ENCODE measurements at places on chromosomes 13 and 19.

DNA sequence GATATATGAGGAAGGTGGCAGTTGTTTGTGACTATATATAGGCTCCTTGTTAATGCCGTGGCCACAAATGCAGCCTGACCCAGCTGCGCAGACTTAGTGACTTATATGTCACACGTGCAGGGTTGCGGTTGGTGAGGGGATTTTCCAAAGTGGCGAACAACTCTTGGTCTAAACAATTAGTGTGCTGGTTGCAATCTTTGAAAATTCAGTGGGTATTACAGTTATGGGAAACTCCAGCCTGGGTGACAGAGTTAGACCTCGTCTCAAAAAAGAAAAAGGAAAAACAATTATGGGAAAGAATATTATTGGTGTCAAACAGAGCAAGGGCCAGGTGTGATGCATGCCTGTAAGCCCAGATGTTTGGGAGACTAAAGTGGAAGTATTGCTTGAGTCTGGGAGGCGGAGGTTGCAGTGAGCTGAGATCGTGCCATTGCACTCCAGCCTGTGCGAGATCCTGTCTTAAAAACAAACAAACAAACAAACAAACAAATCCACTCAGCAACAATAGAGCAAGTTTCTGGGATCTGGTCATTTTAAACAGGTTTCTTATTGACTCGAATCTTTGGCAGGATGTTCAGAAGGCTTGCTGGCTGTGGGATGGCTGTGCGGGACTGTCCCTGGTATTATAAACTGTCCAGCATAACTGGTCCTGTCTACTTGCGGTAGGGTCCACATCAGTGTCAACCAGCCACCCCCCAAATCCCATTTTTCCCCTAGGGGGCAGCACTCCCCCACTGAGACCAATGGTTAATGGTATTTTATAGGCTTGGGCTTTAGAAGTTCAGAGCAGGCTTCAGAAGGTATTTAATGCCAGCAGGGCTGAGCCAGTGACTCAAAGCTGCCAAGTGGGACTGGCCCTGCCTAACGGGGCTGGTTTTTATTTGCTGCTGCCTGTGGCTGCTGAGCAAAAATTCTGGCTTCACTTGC is 15.4 kb downstream of the RELB start:
- peak; percentile 89 for DNase-seq

GRCh38 chr13:112616586-112617362 is 28.8 kb upstream of the TUBGCP3 start:
- DNase-seq = peak; percentile 67

DNA sequence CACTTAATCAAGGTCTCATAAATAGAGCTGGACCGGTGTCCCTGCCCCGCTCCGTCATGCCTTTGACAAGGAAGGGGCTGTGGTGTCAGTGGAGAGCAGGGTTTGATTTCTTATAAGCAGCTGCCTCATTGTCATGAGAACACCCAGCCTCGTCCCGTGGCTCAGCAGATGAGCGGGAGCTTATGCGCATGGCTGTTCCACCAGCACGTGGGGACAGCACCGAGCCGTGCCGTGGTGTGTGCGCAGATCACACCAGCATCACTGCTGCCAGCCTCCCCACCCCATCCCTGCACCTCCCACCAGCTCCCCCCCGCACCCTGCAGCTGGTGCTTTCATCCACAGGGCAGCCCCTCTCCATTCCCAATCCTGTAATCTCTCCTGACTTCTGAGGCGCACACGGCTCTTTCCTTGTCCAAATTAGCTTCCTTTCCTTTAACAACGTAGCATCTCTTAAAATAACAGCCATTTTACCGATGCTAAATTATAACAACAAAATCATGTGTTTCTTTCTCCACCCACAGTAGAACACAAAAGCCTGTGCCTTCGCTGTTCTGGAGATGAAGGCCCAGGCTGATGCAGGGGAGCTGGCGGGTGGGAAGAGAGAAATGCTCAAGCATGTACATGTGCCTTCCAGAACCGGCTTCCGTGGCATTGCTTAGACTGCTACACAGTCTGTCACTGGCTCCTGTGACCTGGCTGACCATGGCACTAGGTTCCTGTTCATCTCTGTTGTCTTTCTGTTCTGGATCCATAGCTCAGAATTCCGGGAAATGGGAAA is 96.8 kb downstream of the RAB20 start:
- no peak for DNase-seq

GRCh38 chr13:107799001-107799400 is 416.3 kb downstream of the LIG4 start:
- no peak for DNase-seq

GRCh38 chr13:80374444-80374843 is 33.5 kb upstream of the SPRY2 start:
- no peak for DNase-seq

- no peak for DNase-seq
Observed at GRCh38 chr13:106099765-106100164, 435.7 kb downstream of the EFNB2 start.

DNA sequence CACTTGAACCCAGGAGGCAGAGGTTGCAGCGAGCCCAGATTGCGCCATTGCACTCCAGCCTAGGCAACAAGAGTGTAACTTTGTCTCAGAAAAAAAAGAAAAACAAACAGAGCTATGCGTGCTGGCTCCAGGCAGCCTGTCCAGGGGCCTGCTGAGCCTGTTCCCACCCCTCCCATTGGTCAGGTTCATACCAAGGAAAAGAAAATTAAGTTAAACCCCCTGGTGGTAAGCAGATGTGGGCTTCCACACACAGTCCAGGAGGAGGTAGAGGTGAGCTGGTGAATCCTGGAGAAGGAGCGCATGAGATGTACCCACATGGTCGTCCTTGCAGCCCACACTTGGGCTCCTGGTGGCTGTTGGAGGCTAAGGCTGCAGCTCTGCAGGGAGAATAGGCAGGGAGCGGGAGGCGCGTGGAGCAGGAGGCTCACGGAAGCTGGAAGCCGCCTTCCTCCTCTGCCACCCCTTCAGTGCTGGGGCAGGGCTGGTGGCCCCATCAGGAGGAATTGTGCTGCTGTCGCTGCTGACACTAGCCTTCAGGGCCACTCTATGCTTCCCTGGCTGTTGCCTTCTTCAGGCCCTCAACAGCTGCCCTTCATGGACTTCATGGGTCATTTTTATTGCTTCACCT is 10.5 kb upstream of the CHAMP1 start:
- DNase-seq = no peak

- no peak for DNase-seq
Observed at GRCh38 chr19:47357788-47358680, 8.9 kb downstream of the DHX34 start.

GRCh38 chr19:10259162-10259905 is 7.3 kb downstream of the MRPL4 start:
- peak; percentile 77 for DNase-seq

DNA sequence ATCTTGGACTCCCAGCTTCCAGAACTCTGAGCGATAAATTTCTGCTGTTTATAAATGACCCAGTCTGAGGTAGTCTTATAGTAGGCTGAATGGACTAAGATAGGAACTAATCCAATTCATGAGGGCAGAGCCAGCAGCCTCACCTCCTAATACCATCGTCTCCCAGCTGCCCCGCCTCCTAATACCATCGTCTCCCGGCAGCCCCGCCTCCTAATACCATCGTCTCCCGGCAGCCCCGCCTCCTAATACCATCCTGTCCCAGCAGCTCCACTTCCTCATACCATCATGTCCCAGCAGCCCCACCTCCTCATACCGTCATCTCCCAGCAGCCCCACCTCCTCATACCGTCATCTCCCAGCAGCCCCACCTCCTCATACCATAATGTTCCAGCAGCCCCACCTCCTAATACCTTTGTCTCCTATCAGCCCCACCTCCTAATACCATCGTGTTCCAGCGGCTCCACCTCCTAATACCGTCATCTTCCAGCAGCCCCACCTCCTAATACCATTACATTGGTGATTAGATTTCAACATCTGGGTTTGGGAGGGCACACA is 2.4 kb upstream of the ARGLU1 start:
- peak; percentile 22 for DNase-seq

GRCh38 chr19:43452582-43452981 is 12.8 kb downstream of the LYPD3 start:
- no peak for DNase-seq

- DNase-seq = peak; percentile 5
Observed at GRCh38 chr19:19670070-19670551, 1.5 kb downstream of the ZNF101 start.

DNA sequence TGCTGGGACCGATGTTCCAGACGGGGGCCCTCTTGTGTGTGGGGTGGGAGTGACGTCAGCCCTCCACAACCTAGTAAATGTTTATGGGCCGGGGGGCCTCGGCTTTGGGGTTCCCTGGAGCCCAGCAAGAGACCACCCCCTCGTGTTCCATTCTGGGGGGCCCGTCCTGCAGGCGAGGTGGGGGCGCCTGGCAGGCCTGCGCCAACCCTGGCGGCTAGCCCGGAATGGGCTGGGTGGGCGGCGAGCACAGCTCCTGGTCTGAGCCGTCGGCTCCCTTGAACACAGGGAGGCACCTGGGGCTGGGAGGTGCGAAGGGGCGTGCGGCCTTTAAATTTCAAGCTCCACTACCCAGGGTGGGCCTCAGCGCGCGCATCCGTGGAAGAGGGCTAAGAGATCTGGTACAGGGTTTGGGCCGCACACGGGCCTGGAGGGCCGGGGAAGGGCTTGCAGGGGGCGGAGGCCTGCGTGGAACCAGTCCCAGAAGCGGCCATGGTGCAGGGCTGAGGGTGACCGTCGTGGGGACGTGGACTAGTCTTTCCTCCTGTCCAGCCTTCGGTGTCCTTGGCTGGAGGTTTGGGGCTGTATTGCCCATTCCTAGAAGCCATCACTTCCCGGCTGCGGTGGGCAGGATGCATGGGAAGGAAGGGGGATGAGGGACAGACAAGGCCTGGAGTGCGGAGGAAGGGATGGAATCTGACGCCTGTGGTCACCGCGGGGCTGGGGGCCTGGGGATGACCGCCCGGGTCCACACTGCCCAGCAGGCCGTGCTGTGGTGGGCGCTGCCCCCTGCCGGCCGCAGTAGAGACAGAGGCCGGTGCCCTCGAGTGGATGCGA is 11.4 kb downstream of the NDUFA11 start:
- peak; percentile 76 for DNase-seq

- no peak for DNase-seq
Observed at GRCh38 chr19:39832341-39833083, 1.4 kb downstream of the DYRK1B start.

DNA sequence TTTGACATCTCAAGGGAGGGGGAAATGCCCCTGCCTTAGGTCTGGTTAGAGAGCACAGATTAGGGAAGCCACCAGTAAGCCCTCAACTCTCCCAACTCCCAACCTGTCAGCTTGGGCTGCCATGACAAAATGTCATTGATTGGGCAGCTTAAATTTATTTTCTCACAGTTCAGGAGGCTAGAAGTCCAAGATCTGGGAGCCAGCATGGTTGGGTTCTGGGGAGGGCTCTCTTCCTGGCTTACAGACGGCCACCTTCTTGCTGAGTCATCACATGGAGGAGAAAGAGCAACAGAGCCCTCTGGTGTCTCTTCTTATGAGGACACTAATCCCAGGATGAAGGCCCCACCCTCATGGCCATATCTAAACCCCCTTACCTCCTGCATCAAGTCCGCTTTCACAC is 24.2 kb downstream of the C19orf12 start:
- no peak for DNase-seq

GRCh38 chr13:53351021-53351420 is 322.4 kb downstream of the OLFM4 start:
- DNase-seq = no peak

DNA sequence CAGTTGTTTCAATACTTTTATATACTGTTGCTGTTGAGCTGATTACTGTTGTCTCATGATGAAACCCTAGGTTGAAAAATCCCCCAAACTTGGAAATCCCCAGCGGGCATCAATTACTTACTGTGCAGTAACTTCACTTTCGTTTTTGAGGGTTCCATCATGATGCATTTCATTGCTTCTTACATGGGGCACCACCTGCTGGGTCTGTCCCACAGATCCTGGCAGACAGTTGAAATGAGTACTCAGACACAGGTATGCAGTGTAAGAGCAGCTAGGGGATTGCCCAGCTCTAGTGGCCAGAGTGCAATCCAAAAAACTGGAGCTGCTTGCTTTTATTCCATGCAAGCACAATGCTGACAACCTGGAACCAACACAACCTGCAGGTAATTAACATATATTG is 132.5 kb upstream of the ZNF91 start:
- no peak for DNase-seq

- peak; percentile 78 for DNase-seq
Observed at GRCh38 chr19:18349524-18350128, 9.2 kb downstream of the PGPEP1 start.

- DNase-seq = no peak
Observed at GRCh38 chr19:3080286-3080685, 13.9 kb upstream of the GNA11 start.

DNA sequence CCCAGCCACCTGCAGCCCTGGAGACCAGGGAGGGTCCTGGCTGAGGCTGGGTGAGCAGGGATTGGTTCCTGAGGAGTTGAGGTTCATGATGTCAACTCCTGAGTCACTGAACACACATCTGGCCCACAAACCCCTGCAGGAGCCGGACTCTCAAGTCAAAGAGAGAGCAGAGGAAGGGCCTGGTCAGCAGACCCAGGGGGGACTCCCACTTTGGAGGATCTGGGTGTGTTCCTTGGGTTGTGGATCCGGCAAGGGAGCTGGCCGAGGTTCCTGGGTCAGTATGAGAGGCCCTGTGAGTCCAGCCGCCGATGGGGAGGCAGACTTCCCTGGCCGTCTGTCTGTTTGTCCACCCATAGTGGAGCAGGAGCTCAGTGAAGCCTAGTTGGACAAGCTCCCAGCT is 4.0 kb downstream of the SLC7A10 start:
- no peak for DNase-seq

DNA sequence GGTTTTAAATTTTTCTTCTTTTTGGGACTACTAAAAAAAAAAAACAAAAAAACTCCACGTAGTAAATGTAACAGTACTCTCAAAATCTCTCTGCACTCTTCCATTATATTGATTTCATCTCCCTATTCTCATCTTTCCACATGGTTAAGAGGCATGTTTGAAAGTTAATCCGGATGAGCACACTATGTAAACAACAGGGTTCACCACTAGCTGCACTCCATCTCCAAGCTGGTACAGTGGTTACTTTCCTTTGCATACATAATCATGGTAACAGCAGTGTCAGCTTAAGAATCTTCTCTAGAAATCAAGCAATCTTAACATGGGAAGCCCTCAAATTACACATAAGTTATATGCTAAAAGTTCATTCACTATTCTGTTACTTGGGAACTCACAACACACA is 92.6 kb downstream of the MIPEP start:
- DNase-seq = no peak

DNA sequence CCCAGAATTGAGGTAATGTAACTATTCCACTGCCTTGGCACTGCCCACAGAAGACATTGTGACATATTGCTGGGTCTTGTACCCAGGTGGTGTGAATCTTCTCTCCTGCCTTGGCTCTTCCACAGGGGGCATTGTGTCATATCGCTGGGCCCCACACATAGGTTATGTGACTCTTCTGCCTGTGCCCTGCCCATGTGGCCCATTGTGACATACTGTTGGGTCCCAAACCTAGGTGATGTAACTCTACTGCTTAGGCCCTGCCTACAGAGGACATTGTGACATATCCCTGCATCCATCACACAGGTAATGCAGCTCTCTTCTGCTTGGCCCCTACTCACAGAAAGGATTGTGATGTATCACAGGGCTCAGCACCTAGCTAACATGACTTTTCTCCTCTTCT is 37.5 kb upstream of the ZNF254 start:
- DNase-seq = no peak

- DNase-seq = no peak
Observed at GRCh38 chr13:107332188-107332587, 764.3 kb upstream of the ARGLU1 start.

- no peak for DNase-seq
Observed at GRCh38 chr13:112969692-112970338, 801 bp downstream of the MCF2L start.

Data from AG08396 (cell line).